ENCODE measurements at places on chromosomes 2 and 18.

- no peak for DNase-seq
Measured at GRCh38 chr2:8478471-8478793, 203.4 kb upstream of the ID2 start.

DNA sequence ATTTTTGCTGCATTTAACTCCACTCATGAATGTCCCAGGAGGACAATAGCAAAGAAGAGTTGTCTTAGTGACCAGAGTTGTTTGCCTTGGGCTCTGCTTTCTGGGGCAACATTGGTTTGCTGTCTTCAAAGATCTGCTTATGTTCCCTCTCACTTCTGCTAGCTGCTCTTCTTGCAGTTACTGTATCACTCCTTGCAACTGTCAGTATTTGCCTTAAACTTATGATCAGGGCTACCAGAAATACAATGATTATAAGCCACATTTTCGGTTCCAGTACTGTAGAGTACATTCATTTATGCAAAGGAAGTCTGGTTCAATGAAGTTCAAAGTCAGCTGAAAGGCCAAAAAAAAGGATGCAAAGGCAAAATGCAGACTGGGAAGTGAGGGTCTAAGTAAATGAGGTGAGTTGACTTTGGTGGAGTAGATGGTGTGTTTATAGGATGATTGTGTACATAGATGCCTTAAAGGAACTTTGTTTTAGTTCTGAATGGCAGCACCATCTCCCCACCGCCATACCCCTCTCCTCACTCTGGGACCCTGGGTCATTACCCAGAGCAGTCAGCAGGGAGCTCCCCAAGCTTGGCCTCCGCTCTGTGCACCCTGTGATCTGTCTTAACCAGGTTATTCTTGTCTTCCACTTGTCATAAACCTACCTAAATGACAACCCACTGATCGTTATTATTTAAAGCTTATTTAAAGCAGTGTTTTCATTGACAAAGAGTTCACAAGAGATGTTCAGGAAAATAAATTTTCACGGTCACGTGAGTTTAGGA is 236.0 kb downstream of the DOK6 start:
- no peak for DNase-seq

DNA sequence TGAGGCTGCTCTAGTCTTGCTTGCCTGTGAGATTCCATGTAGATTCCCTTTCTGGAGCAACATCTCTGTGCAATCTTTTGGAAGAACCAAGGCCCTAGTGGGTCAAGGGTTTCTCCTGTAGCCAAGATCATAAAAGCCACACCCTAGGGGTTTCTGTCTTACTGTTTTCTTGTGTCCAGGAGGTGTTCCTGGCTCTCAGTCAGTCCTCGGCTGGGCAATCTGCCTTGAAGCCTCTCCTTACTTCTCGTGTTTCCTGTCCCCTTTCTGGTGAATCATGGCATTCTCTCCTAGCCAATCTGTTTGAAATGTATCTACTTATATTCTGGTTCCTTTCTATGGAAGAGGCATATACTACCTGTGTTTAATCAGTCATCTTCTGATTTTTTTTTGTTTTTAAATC is 484.8 kb upstream of the UBE2E3 start:
- no peak for DNase-seq

GRCh38 chr18:38174594-38174993 is 609.0 kb upstream of the CELF4 start:
- DNase-seq: no peak

DNA sequence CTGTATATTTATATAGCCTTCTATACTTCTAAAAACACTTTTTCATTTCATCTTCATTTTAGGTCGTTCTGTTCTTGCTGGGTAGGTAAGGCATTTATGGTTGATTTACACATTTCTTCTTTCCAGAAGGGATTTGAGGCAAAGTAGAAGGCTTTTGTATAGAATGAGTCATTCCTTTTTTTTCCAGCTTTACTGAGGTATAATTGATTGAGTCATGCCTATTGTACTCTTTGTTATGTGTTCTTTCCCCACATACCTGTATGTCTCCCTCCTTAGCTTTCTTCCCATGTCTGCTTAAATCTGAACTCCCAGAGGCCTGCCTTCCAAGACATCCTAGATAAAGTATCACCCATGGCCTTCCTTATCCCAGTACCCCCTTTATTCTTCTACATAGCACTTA is 4.8 kb upstream of the CDC42EP3 start:
- DNase-seq: no peak

DNA sequence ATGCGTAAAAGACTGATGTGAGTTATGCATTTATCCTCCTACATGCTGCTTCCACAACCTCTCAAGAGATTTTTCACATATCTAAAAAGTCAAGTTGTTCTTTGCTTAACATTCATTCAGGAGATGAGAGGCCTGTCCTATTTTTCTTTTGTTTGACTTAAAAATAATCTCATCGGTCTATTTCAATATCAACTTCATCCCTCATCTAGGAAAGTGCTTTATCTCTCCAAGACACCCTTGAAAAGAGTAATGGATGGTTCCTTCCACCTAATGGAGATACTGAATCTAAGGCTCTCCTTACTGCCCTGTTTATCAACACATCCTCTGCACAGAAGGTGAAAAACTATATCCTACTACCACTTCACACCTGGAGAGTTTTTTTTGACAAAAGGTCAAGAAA is 2.4 kb downstream of the NFE2L2 start:
- no peak for DNase-seq

- no peak for DNase-seq
Measured at GRCh38 chr2:84846741-84847142, 34.1 kb downstream of the TRABD2A start.

DNA sequence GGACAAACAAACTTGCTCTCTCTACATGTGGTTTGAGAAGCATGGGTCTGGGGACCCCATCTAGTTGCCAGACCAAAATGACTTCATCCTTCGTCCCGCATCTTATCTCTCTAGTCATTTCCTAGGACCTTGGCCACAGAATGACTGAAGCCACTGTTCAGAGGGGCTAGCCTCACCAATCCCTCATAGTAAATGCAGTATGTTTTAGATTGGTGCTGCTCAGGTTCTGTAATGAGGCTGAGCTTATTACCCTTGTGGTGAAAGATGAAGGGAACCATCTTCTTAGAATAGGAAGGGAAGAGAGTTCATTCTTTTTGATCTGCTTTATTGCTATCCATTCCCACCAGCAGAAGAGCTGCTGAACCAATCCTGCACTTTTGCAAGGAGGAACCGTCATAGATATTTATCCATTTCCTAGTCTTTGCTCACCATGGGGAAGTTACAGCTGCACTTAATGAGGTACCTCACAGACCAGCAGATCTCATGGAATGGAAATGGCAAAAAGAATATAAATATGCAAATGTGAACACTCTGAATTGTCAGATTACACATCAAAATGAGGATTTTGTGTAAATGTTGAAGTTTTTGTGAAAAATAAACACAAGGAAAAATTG is 436.7 kb downstream of the LPIN1 start:
- peak; percentile 70 for DNase-seq

DNA sequence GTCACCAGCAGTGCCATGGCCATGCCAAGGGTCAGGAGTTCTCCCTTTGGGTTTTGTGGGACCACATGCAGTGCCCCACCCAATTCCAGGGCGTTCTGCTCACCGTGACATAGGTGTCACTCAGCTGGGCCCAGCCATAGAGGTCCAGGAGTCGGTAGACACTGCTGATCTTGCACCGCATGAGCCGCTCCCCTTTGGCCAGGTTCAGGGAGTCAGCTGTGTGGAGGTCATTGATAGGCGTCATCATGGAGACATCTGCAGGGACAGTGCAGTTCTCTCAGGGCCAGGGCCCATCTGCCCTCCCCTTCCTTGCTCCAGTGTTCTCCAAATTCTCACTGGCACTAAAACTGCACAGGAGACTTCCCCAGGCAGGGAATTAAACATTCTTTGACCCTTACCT is 71.9 kb downstream of the ADD2 start:
- no peak for DNase-seq

DNA sequence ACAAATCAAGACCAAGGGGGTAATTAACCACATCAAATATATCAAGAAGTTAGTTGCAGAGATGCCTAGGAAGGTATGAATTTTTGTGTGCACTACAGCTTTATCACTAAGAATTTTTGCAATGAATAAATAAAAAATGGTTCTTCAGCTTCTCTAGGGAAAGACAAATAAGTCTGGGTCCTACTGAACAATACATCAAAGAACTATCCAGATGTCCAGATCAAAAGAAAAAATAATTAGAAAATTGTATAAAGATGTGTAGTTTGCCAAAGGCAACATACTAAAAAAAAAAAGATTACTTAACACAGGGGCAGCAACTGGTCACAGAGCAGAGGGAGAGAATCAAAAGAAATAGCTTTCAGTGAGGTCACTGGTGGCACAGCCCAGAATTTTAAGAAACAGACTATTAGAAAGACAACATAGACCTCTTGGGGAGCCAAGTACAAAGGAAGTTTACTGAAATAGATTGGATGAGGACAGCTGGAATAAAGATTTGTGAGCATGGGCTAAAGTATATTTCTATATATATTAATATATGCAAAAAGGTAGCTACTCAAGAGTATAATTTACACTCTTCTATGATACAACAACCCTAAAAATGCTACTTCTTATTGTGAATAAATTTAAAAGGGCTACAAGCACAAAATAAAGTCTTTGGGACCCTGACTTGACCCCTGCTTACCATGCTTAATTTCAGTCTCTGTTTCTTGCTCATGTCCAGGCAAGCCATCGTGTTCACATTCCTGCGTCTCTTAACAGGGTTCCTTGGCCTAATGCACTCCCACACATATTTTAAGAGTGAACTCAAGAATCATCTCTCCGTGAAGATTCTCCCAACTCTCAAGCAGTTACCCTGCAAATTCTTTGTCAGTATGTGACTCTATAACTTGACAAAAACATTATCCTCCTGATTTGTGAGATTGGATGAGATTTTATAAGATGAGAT is 99.0 kb upstream of the GRB14 start:
- DNase-seq: no peak

GRCh38 chr18:79616651-79617510 is 62.7 kb upstream of the CTDP1 start:
- peak; percentile 20 for DNase-seq

Measured in suppressor macrophage (primary cell).